Naive thymus-derived CD8-positive, alpha-beta T cell (primary cell): ENCODE measurements at places on chromosomes 5 and 9.

DNA sequence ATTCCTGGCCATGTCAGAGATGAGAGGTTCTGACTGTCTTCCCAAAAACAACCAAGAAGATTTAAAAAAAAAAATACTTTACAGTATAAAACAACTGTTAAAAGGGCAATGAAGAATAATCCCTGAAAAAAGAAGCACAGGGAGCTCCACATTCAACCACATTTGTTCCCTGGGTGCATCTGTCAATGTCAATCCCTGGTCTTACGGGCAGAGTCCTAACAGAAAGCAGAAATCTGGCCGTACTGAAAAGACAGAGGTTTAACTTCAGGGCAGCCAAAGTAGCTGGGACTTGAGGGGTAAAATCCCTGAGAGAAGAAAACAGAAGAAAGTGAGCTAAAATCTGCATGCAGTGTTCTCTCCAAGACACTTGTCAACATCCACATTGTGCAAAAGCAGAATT, 76.6 kb downstream of the RICTOR start:
- DNase-seq, result no peak

GRCh38 chr5:89302102-89302891, 419.3 kb upstream of the MEF2C start:
- no peak for DNase-seq

GRCh38 chr5:153809166-153809565, 229.5 kb downstream of the FAM114A2 start:
- DNase-seq, result no peak

- DNase-seq, result no peak
Observed at GRCh38 chr5:89213573-89213972, 330.6 kb upstream of the MEF2C start.

GRCh38 chr5:119943148-119943547, 313.8 kb downstream of the FAM170A start:
- no peak for DNase-seq

DNA sequence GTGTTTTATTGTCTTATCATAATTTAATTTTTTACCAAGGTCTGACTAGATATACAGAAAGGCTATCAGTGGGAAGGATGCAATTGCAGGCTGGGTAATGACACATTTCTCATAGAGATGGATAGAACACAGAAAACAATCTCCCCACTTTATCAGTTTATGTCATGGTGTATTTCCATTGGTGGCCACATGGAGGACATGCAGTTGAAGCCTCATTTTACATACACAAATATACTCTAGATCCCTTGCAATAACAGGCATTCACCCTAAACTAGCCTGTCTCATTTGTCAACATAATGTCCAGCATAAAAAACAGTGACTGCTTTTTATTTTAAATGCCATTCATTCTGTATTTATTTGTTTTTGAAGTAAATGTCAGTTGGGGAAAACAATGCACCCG, 526.3 kb downstream of the GABRG2 start:
- DNase-seq, result no peak
